ENCODE measurements at places on chromosomes 6 and 20.

GRCh38 chr6:32254761-32255198 is 30.9 kb upstream of the NOTCH4 start:
- DNase-seq, result peak; percentile 1

DNA sequence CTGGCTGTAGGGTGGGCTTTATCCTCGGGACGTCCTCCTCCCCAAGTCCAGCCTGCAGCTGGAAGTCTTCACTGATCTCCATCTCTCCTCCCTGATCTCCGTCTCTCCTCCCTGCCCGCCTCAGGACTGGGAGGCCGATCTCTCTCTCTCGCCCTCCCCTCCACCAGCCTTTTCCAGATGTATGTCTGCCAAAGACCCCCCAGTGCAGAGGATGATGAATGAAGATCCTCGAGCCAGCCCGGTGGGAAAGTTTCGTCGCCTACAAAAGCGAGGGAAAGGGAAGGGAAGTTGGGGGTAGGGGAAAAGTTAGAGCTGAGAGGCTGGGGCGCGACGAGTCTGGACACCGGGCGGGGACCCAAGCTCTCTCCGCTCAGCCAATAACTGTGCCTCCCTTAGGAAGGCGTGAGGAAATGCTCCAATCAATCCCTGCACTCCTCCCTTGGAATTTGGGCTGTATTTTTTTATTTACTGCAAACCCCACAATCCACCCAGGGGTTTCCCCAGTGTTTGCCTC is 595 bp upstream of the SRF start:
- no peak for DNase-seq

- no peak for DNase-seq
These were observed 103.2 kb upstream of the RIPOR2 start for GRCh38 chr6:25038999-25039398.

- DNase-seq, result no peak
These were observed 30.1 kb downstream of the REPS1 start for GRCh38 chr6:138957903-138958302.

DNA sequence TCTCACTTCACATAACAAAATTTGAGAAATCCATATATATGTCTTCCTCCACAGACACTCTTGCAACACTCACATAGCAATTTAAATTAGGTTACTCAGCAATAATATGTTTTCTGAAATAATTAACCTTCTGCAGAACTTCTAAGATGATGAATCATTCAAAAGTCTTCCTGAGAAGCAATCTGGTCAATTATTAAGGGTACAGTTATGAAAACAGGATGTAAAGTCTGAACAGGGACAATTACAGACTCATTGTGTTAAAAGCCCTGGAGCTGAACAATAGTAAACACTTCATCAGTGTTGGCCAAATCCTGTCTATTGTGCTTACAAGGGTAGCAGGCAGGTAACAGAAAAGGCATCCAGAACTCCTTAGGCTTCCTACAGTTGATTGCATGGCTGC is 75.4 kb downstream of the FILIP1 start:
- peak; percentile 33 for DNase-seq

GRCh38 chr6:85372188-85372914 is 77.5 kb upstream of the NT5E start:
- DNase-seq, result peak; percentile 3

DNA sequence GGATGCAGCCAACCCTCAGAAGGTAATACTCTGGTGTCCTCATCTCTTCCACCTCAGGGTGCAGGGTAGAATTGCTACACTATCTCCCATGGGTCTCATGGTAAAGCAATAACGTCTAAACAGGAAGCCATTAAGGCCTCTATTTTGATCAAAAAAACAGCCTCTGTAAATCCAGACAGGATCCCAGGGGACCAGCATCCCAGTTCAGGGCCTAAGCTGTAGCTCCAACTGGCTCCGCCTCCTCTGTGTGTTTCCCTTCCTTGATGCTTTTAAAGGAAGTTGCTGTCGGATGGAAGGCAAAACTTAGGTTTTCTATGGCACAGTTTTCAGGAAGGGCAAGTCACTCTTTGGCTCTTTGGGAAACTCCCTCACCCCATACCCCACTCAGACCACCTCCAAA is 222.0 kb downstream of the MAFB start:
- no peak for DNase-seq

DNA sequence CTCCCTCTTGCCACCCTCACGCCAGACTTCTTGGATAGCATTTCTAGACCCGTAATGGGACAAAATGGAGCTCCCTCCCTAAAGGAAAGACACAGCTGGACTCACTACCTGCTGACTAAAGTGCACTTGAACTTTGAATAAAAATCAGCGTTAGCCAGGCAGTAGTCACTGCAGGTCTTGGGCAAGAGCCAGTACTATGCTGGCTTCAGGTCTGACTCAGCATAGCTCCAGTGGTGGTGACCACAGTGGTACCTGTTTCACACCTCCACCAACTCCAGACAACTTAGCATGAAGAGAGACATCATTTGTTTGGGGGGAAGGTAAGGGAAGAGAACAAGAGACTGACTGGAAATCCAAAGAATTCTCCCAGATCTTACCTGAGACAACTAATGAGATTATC is 906.8 kb downstream of the GRIK2 start:
- no peak for DNase-seq

- no peak for DNase-seq
These were observed 134.3 kb downstream of the ISM1 start for GRCh38 chr20:13355411-13355810.

- DNase-seq, result peak; percentile 22
These were observed 250.9 kb upstream of the RREB1 start for GRCh38 chr6:6856538-6857523.

- DNase-seq, result no peak
These were observed 703.2 kb downstream of the HDGFL1 start for GRCh38 chr6:23272536-23272935.

DNA sequence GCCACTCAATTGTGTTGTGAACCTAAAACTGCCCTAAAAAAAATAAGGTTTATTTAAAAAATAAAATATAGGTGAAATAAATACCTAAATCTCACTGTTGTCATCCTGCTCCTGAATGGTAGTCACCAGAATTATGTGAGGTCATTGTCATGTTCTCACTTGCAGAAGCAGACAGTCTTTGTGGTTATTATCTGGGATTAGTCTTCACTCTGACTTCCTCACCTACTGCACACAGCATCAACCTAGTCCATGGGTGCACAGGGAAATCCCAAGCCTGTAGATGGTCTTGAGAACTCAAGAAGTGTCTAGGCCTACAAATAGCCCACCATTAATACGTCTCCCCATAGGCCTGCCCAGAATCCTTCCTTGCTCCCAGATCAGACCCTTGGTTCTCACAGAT is 97.0 kb downstream of the FOXF2 start:
- no peak for DNase-seq

- no peak for DNase-seq
These were observed 58.4 kb downstream of the TRIM38 start for GRCh38 chr6:26021001-26021349.

DNA sequence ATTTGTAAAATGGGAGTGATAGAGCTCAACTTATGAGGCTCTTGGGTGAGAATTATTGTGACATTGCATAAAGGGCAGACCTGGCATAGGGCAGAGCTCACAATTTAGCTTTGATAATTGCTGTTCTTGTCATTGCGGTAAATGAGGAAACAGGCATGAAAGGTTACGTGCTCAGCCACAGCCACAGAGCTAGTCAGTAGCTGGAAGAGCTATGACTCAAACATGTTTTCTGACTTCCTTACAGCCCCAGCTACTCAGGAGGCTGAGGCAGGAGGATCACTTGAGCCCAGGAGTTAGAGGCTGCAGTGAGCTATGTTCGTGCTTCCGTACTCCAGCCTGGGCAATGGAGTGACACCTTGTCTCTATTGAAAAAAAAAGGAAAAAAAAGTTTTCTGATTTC is 3.5 kb upstream of the GHRH start:
- peak; percentile 20 for DNase-seq

DNA sequence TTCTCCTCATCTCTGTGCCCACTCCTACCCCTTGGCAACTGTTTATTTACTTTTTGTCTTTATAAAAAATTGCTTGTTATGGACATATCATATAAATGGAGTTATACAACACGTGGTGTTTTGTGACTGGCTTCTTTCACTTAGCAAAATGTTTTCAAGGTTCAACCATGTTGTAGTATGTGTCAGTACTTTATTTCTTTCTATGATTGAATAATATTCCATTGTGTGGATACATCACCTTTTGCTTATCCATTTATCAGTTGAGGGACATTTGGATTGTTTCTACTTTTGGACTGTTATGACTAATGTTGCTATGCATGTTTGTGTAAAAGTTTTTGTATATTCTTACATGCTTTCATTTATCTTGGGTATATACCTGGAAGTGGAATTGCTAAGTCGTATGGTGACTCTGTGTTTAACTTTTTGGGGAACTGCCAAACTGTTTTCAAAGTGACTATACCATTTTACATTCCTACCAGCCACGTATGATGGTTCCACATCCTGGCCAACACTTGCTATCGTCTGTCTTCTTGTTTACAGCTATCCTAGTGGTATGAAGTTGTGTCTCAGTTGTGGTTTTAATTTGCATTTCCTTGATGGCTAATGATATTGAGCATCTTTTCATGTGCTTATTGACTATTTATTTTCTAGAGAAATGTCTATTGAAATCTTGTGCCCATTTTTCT is 84.4 kb downstream of the SLX4IP start:
- peak; percentile 54 for DNase-seq

- DNase-seq, result no peak
These were observed 9.2 kb downstream of the DACT2 start for GRCh38 chr6:168310403-168310802.

DNA sequence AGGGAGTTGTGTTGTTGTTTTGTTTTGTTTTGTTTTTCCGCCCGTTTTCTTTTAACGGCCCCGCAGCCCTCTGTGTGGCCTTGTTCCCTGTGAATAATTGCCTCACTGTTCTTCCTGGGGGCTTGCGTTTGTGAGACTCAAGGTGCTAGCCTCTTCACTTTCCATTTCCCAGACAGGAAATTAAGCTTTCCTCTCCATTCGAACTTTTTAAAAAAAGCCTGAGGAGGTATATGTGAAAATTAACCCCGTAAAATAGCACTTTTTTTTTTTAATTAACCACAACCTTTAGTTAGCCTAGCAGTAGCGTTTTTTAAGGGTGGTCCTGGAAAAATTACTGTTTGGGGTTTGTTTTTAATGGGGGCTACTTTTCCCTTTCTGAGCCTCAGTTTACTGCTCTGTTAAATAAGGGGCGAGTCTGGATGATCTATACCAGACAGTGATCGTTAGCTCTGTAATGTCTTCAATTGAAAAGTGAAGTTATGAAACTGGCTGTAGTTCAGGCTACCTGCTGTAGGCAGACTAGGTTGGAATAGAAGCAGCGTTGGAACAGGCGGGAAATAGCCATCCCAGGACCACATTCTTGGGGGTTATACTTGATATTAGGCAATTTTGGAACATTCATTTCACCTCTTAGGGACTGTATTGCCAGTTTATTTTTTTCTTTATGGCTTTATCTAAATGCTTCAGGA is 1.7 kb downstream of the STX16 start:
- peak; percentile 25 for DNase-seq

- no peak for DNase-seq
These were observed 236.2 kb downstream of the GRM1 start for GRCh38 chr6:146265056-146265455.

DNA sequence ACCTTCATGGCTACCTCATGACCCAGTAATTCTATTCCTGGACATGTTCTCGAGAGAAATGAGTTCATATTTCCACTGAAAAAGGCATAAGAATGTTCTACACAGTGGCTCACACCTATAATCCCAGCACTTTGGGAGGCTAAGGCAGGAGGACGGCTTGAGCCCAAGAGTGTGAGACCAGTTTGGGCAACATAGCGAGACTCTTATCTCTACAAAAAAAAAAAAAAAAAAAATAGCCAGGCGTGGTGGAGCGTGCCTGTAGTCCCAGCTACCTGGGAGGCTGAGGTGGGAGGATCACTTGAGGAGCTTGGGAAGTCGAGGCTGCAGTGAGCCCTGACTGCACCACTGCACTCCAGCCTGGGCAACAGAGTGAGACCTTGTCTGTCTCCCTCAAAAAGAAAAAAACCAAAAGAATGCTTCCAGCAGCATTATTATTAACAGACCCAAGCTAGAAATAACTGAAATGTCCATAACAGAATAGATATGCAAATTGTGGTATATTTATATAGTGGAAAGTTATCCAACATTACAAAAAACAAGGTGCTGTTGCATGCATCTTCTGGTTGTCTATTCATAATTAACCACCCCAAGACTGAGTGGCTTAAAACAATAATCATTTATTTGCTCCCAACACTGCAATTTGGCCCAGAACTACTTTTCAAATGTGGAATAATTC is 9.4 kb upstream of the RAB44 start:
- DNase-seq, result no peak

DNA sequence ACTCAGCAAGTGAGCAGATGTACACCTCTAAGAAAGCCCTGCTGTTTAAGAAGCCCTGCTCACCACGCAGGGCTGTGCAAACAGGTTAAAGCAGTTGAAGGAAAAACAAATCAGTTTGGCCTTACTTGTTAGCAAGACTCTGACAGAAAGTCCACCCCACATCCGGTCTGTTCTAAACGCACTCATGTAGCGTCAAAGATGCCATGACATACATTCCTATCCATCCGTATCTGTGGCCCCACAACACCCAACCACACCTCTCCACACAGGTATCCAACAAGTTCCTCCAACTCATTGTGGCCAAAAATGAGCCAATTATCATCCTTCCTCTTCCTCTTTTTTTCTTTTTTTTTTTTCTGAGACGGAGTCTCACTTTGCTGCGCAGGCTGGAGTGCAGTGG is 22.8 kb upstream of the RAB22A start:
- DNase-seq, result no peak

DNA sequence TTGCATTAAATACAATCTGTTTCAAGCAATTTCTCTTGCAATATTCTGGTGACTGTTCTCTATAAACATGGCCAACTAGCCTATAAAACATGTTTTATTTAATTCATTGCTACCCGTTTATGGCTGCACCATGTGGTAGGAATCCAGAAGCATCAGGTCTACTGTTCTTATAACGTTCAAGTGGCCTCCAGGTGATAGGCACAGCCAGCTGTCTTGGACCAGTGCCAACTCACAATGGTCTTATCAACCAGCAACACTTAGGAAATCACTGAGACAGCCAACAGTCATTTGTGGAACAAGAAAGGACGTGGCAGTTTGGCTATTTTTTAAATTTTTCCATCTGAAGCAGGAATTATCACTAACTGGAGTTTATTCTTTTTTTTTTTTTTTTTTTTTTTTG is 193.6 kb downstream of the NKAIN2 start:
- DNase-seq, result no peak

DNA sequence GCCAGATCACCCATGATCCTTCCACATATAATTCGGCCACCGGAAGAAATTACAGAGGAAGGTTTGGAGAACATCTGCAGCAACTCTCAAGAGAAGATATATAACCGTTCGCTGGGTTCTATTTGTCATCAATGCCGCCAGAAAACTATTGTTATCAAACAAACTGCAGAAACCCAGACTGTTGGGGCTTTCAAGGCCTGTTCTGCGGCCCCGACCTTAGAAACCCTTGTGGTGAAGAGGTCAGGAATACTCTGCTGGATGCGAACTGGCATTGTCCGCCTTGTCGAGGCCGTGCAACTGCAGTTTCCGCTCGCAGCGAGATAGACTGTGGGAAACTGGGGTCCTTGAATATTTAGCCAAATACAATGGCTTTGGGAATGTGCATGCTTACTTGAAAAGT is 21.3 kb downstream of the PRSS16 start:
- DNase-seq, result no peak

- no peak for DNase-seq
These were observed 4.1 kb upstream of the MAN1A1 start for GRCh38 chr6:119353696-119354095.

GRCh38 chr6:159832946-159833345 is 32.9 kb downstream of the PNLDC1 start:
- DNase-seq, result no peak

GRCh38 chr20:59650418-59650817 is 46.1 kb downstream of the PHACTR3 start:
- no peak for DNase-seq

- no peak for DNase-seq
These were observed 17.1 kb downstream of the WRNIP1 start for GRCh38 chr6:2782356-2782708.

Measured in amniotic epithelial cell (primary cell).